GM03348 (cell line): ENCODE measurements at places on chromosomes 1 and 21.

GRCh38 chr1:32073299-32074229, 825 bp downstream of the TMEM39B start:
- no peak for DNase-seq

DNA sequence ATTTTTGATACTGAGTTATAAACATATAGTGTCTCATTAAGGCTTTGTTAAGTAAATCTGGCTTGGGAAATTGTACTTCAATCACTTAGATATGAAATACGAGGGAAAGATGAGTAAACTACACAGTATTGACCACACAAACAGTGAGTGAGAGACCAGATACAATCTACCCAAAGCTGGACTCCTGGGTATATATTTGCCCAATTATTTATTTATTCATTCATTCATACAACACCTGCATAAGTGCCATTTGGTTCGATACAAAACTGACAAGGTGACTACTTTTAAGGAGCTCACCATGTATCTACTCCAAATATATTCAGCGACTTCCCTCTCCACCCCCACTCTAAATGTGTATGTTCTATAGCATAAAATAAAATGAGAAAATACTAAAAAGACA, 143.4 kb downstream of the TGFB2 start:
- DNase-seq: no peak

DNA sequence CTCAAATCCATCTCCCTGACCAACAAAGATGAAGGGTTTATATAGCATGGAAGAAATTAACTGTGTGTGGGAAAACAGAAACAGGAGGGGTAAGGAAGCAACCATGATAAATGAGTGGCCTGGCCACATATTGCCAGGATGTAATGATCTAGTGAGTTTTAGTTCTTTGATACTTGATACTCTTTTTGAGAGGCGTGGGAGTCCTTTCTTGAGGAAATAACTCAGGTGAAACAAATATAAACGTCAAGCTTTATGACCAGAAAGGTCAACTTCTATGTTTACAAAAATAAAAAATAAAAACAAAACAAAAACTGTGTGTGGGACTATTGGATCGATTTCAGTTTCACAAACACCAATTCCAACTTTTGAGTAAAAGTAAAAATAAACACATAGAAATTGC, 860.8 kb upstream of the B3GALT2 start:
- DNase-seq: no peak

- no peak for DNase-seq
Observed at GRCh38 chr1:27141266-27142003, 13.5 kb downstream of the SLC9A1 start.

DNA sequence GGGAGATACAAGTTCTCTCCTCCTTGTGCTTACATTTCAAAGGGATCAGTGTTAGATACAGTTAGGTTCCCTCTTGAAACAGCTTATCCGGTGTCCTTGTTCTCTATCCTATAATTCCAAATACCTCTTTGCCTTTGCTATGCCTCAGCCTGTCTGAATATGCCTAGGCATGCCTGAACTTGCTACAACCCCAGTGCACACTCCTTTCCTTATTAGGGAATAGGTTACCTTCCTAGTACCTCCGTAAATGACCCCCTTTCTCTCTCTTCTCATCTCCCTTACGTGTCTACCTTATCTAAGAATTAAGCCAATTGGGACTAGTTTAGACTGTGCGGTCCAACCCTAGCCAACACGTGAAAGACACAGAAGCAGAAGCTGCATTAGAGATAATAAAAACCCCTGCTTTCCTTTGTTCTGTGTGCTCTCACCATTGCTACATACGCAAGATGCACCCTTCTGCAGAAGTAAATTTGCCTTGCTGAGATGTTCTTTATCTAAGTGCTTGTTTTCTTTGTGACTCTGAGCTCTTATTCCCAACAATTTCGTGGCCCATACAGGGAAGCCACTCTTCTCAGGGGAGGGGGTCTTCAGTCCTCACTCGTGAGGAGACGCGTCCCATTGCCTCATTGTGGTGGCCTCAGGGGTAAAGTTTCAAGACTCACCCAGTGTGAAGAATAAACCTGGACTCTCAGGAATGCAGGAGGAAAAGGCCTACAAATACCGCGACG, 802.1 kb downstream of the PLA2G4A start:
- no peak for DNase-seq

GRCh38 chr1:26336477-26337205, 17.3 kb downstream of the CRYBG2 start:
- DNase-seq: peak; percentile 71

DNA sequence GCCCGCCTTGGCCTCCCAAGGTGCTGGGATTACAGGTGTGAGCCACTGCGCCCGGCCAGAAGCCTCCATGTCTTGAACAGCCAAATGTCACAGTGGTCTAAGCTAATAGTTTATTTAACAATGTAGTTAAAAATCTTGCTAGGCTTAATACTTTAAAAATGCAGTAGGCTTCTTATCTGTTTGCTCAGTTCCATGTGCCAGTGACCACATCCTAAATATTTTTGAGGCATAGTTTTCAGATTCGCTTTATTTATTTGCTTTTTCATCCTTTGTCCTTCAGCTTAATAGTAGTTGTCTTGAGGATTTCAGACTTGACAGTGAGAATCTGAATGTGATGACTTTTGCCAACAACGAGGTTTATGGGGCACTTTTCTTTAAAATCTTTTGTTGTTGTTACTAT, 59.9 kb upstream of the PRRX1 start:
- DNase-seq: no peak

- no peak for DNase-seq
Observed at GRCh38 chr21:28235169-28235895, 757.3 kb downstream of the LTN1 start.

DNA sequence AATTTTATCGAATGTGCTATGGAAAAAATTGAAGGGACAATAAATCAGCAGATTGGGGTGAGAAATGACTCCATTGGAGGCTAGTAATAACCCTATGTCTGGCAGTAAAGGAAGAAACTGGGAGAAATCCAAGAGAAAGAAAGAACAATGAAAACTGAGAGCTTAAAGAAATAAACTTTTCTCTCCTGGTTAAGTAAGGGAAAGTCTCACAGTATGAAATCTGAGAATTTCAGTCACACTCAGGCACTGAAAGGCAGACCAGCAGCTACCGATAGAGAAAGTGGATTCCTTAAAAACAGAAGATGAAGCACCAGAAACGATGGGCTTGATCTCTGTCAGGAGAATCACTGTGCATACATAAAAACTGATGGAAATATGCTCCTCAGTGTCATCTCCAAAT, 404.2 kb downstream of the PLPP3 start:
- DNase-seq: no peak

- no peak for DNase-seq
Observed at GRCh38 chr1:184482136-184482535, 95.3 kb downstream of the C1orf21 start.

- no peak for DNase-seq
Observed at GRCh38 chr1:45348609-45348965, 8.3 kb upstream of the MUTYH start.

- no peak for DNase-seq
Observed at GRCh38 chr1:42851420-42851819, 5.0 kb downstream of the ZNF691 start.

DNA sequence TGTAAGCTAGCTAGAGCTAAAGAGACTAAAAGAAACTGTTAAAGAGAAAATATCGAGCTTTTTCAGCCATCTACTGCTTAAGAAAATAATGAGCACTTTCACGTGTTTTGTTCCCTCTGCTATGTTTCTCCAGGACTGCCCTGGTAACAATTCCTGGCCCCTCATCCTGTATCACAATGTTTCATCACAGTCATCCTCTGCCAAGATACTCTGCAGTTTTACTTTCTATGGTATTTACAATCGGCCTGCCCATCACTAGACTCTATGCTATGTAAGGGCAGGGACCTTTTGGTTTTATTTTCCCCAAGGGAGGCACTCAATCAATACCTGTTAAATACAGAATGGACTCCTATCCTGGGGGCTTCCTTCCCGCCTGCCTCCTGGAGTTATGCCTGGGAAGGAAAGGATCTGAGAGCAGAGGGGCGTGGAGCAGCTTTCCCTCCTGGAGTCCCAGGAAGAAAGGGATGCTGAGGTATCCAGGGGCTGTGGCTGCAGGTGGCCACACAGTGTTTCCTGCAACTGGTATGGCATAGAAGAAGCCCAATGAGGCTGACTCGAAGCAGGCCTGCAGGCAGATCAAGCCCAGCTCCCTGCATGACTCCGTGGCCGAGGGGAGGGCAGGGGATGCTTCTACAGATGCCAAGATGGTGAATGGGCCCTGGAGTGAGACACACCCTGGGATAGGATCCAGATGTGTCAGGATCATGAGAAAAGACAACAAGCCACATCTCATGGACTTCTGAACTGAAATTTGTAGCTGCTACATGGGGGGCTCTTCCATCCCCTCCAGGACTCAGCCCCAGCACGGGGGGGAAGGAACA, 52.9 kb downstream of the MATN1 start:
- peak; percentile 87 for DNase-seq

DNA sequence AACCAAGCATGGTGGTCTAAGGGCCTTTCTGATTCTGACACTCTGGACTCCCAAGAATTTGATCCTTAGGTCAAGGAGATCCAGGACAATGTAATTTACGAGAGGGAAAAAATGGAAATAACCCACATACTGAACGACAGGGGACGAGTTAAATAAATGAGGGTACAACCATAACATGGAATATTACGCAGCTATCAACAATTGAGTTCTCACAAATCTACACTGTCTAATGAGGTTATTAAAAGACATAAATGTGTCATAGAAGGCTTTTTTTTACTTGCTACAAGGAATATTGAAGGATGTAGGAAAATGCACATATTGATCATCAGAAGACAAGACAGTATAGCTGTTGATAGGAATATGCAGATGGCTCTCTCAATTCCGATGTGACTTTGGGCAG, 23.8 kb downstream of the SDC3 start:
- DNase-seq: no peak

GRCh38 chr1:184021728-184022127, 15.8 kb downstream of the COLGALT2 start:
- DNase-seq: no peak

DNA sequence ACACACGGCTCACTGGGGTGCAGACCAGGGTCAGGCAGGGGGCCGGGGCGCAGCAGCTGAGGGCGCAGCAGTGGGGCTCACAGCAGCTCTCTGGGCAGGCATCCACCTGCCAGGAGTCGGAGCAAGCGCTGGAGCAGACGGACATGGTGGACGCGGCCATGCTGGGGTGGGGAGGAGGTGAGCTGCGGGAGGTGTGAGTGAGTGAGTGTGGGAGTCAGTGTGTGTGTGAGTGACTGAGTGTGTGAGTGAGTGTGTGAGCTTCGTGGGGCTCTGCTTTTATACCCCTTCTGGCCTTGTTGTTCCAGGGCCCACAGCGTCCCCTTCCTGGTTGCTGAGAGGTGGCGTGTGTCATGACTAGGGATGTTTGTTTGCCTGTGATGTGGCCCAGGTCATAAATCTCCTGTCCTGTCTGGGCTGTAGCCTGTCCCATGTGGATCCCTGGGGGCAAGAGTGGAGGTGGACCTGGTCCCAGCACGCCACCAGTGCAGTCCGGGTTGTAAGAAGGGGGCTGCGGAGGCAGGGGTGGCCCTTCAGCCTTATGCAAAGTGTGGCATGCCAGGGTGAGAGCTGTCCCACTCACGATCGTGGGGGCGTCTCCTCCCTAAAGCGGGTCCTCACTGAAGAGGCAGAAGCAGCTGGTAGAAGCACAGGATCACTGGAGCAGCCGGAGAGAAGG, at the start of gene KRTAP10-1:
Gene KRTAP10-1 (minus strand): TSS at position 205 of the 676 bp plus-strand sequence. CDS start 45 bp downstream, at position 160.
- DNase-seq: no peak

- no peak for DNase-seq
Observed at GRCh38 chr1:30714536-30715090, 8.8 kb downstream of the MATN1 start.

DNA sequence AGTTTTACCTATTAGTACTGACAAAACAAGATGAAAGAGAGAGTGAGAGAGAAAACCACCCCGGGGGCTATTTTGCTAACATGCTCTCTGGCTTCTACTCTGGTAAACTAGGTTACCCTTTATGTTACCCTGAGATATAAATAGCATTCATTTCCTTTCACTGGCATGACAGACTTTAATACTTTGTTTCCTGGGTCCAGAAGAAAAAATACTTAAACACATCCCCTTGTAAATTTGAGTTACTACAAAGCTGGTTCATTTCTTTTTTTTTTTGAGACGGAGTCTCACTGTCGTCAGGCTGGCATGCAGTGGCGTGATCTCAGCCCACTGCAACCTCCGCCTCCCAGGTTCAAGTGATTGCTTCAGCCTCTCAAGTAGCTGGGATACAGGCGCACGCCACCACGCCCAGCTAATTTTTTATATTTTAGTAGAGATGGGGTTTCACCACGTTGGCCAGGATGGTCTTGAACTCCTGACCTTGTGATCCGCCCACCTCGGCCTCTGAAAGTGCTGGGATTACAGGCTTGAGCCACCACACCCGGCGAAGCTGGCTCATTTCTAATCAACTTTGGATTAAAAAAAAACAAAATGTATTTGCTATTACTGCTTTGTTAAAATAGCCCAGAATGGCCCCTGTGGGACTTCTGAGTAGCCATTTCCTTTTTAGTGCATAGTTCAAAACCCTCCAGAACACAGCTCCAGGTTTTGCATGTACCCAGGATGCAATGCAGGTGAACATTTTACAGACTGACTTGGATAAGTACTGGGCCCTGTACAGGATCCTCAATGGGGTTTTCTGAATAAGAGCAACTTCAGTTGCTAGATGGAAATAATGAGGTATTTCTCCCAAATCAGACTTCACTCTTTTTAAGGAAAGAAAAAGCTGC, 20.6 kb downstream of the INPP5B start:
- DNase-seq: no peak

DNA sequence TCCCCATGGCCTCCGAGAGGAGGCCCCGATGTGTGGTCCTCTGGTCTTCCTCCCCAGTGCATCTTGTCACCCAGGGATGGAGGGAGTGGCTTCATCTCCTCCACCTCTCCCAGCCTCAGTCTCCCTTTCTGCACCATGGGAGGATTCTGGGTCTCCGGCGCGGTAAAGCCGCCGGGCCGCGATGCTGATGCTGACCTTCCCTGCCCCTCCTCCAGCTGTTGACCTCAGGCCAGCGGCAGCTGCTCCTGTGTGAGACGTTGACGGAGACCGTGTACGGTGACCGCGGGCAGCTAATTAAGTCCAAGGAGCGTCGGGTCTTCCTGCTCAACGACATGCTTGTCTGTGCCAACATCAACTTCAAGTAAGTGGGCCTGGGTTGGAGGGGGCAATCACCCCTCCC, 92.6 kb downstream of the ARHGEF10L start:
- DNase-seq: no peak

GRCh38 chr1:223337174-223337869, 26.7 kb downstream of the SUSD4 start:
- no peak for DNase-seq

GRCh38 chr1:112872551-112872962, 83.4 kb downstream of the SLC16A1 start:
- DNase-seq: no peak

GRCh38 chr1:7596126-7596965, 174.8 kb upstream of the VAMP3 start:
- no peak for DNase-seq
